ENCODE measurements at places on chromosomes 2 and 18.

DNA sequence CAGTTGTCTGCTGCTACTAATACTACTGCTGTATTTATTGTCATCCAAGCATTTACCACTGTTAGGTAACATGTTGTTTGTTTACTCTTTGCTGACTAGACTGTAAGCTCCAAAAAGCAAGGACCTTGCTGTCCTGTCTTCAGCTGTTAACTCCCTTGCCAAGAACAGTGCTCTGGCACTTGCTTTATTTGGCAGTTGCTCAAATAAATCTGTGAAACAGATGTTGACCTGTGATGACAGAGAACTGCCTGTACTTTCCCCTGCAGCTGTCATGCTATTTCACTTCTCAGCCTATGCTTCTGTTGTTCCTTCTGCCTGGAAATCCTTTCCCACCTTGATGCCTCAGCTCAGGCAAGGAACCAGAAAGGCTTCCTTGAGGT, 181.2 kb downstream of the ATAD2B start:
- no peak for DNase-seq

GRCh38 chr2:178627401-178627800, 147.1 kb downstream of the PLEKHA3 start:
- DNase-seq = no peak

GRCh38 chr2:136424112-136424511, 306.2 kb upstream of the CXCR4 start:
- DNase-seq = no peak

DNA sequence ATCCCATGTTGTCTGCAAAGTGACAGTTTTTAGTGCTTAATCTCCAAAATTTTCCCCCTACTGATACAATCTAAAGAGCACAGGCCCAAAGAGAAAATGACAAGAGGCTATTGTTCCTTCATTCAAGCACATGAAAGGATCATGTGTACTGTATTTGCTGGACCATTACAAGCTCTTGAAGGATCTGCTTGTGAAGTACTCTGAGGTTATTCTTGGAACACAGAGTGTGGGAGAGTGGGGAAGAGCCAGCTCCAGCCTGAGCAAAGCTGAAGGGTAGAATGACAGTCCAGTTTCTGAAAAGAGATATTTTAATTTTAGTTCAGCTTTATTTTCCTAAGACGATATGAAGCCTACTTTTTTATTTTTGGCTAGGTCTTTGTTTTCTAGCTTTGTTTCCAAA, 112.2 kb downstream of the GALNT3 start:
- DNase-seq = no peak

- DNase-seq = no peak
These were observed 3.0 kb upstream of the OSBPL1A start for GRCh38 chr18:24400587-24400986.

DNA sequence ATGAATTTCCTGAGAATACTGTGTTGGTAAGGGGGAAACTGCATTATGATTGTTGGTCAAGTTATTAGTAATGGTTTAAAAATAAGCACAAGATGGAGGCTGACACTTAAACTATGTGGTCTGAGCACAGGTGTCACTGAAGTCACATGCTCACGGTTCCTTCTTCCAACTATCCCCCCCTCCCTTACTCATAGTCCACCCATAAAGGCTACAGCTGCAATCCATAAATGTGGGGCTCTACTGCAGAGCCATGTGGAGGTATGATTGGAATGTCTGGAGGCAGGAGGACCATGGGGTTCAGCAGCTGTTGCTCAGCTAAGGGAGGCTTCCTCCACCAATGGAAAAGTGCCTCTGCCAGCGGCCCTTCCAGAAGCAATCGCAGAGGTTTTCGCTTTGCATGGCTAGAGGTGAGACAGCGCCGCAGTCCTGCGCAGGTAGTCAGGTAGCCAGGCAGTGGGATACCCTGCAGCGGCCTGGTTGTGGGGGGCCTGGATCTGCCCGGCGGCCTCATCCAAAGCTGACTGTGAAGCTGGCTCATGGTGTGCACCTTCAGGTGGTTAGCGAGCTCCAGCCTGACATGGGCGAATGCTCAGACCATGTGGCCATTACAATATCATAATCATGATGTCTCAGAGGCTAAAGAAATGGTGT, 249.6 kb downstream of the DCDC2C start:
- no peak for DNase-seq

DNA sequence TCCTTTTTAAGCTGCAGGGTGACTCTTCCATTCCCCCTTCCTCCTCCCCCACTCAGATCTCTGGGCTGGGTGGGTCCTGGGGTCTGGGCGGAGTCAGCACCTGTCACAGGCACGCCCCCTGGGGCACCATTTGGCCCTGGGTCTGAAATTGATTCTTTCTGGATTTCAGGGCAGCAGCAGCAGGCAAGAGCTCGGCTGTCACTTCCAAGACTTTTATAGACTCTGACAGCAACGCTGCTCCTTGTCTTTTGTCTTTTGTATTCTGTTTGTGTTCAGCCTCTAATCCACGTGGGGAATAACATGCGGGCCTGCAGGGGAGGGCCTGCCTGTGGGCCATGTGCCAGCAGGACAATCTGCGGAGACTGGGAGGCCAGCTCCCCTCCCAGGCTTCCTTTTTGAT, 3.9 kb downstream of the BOD1L2 start:
- no peak for DNase-seq

DNA sequence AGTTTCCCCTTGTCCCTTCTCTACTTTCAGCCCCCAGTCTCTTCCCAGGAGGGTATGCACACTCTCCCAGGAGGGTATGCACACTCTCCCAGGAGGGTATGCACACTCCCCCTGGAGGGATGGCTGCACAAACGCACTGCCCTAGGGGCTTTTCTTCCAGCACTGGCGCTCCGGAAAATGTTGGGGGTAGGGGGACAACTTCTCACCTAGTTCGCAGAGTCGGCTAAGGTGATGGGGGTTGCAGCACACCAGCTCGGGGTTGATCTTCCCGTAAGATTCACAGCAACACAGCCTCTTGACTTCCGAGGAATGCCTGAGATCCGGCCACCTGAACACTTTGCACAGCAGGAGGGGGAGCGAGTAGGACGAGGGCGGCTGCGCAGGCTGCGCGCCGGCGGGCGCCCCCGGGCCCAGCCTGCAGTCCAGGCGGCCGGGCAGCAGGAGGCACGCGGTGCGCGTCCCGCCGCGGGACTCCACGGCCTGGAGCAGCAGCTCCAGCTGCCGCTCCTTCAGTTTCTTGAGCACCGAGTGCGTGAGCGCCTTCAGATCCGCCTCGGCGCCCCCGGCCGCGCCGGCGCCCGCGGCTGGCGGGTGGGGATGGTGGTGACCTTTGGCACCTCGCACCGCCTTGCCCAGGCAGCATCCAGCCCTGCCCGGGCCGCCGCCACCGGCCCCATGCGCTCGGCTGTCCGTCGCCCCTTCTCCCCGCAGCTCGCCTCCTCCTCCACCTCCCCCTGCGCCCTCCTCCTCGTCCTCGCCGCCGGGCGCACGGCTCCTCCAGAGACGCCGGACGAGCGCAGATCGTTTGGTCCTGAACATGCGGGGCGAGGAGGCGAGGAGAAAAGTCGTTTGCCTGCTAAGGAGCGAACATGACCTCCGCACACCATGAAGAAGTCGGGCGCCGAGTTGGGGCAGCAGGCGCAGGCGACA, 894 bp downstream of the SMAD7 start:
- no peak for DNase-seq

DNA sequence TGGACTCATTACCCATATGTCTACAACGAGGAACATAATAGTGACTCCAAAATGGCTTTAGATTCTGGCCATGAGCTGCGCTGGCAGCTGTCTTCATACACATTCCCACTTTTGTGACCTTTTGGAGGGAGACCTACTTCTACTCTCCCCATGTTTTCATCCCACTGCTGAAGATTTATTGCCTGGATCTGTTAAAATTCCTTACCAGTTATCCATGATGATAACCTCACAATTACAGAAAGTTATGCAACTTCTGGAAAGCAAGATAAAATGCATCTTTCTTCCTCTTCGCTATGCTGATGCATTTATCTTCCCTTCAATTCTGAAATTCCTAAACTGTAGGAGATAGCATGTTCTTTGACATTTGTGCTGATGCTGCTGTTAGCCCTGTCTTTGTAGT, 855.3 kb downstream of the SLC4A3 start:
- no peak for DNase-seq

DNA sequence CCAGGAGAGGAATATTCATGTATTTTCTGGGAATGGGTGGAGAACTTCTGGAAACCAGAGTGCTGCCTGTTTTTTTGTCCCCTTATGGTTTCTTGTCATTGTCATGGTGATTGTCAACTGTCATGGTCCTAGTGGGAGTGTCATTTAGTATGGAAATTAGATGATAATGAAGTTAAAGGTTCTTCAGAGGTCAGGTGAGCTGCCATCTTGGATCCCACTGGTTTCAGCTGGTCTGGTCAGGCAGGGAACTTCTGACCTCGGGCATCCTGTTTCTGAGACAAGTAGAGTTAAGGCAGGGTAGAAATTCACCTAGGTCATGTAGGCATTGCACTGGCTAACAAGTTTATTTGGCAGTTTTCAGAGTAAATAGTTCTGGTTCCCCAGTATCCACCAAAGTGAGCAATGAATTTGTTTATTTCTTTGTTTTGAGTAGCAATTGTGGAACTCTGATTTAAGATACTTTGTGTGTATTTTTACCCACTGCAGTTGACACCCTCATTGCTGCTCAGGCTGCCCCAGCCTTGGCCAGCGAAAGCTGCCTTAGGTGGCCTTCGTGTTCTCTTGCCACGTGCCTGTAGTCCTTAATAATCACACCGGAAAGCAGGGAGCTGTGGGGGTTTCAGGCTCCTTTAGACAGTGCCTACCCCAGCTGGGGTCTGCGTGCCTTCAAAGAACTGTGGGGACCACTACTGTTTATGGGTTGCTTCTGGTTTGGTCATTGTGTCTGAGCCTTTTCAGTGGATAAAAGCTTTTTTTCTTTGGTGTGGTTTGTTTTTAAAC, 48.7 kb downstream of the NCK2 start:
- no peak for DNase-seq

Measured in stimulated activated CD4-positive, alpha-beta T cell treated with anti-CD3 and anti-CD28 coated beads, Interleukin-12 subunit alpha, Interleukin-12 subunit beta, amount 100 ng/mL, for 24 hours (primary cell).